ENCODE measurements at places on chromosomes 4 and X.

DNA sequence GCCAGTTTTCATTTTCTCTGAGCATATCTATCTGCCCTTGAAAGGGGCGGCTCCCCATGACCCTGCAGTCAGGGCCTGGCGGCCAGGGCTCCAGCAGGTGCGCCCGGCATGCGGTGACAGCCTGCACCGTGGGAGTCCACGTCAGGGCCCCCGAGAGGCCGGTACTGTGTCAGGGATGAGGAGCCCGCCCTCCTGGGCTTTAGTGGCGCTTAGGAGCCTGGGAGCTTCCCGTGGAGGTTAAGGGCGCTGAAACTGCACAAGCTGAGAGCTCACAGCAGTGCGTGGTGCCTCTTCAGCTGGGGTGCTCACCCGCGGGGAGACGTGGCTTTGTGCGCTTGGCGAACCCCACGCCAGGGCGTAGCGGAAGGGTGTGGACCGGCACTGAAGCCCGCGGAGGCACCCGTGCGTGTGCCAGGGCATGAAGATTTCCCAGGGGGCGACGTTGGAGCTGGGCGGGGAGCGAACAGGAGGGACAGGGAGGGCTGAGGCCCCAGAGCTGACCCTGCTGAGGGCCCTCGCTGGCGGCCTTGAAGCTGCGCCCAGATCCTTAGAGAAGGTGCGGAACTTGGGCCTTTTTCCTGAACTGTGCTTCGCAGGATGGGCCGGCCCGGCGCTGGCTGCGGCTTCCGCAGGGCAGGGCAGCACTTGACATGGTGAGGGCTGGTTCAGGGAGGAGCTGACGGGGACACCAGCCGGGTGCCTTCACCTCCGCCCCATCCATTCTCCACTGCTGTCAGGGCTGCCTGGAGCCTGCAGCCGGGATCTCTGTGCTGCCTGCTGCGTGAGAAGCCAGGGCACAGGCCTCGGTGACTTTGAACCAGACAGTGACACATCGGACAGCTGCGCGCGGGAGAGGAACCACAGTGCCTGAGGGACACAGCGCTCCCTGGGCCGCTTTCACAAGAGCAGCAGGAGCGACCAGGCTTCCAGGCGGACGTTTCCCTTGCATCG is 32.9 kb downstream of the HTT-AS start:
- DNase-seq: no peak

DNA sequence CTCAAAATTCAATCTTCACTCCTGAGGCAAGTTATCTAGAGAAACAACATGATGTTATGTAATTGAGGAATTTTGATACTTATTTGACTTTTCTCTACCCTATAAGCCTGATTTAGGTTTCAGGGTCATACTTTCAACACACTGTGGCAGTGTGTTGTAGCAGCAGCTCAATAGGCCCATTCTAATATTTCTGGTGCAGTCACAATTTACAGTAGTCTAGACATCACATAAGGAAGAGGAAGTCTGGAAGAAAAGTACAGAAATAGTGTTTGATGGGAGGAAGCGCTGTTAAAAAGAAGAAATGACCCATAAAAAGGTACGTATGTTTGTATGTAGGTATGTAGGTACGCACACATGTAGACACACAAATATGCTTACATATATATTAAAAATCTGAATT is 194.3 kb downstream of the ARHGAP24 start:
- no peak for DNase-seq

DNA sequence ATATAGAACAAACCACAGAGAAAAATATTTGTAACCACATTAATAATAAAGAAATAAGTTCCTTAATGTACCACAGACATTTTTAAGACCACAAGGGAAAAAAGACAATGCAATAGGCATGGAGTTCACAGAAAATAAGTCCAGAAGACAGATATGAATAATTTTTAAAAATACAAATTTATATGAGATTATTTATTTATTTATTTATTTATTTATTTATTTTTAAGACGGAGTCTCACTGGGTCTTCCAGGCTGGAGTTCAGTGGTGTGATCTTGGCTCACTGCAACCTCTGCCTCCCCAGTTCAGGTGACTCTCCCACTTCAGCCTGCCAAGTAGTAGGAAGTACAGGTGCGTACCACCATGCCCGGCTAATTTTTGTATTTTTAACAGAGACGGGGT is 53.7 kb downstream of the THAP9 start:
- DNase-seq: no peak

DNA sequence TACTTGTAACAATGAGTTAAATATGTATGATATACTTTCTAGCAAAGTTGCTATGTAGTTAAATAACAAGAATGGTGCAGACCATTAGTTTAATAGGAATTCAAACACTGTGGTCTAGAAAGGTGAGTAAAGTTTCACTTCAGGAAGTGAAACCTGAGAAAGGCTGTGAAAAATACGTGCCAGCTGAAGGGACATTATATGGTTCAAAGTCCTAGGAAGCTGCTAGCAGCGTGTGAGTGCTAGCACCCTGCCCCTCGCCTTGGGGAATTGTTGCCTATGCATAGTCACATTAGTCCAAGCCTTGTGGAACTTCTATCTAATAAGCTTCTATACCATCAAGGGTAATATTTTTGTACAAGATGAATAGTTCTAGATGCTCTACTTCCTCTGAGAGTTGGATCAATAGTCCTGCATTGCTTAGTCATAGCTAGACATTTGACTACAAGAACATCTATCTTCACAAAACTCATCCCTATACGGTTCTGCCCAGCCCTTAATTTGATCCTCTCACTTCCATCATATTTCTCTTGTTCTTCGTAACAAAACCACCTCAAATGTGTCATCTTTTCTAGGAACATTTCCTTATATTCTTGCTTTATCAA is 45.8 kb upstream of the ARSJ start:
- no peak for DNase-seq

- DNase-seq: no peak
Measured at GRCh38 chrX:73851014-73852009, 288.3 kb downstream of the CHIC1 start.

- no peak for DNase-seq
Measured at GRCh38 chr4:89619206-89619962, 217.6 kb downstream of the SNCA start.

- DNase-seq: no peak
Measured at GRCh38 chrX:14362721-14363120, 166.6 kb upstream of the GLRA2 start.

DNA sequence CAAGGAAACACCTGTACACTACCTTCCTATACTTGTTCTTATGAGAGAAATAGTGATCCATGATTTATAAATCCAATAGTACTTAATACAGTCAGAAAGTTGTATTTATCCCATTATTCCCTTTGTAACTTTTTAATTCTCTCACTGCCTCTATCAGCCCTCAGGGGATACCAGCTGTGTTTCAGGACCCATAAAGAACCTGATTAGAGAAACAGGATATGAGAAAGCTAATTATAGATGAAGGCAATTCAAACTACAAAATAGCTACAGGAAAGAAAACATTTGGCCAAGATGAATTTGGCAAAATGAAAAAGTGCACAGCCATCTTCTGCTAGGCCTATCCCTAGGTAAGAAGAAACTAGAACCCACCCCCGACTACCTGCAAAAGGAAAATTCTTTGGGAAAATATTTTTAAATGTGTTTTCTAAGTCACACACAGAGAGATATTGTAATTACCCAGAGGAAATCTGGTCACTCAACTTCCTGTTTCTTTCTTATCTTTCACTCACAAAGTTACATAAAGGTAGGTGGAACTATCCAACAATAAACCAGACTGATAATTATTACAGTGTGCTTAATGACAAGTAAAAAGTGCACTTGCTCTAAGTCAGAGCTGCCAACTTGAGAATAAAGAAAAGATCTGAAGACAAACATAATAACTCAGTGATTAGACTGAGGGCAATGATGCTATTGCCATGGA is 836.5 kb upstream of the HTR2C start:
- no peak for DNase-seq

- DNase-seq: no peak
Measured at GRCh38 chr4:177532358-177532757, 90.1 kb upstream of the AGA start.

DNA sequence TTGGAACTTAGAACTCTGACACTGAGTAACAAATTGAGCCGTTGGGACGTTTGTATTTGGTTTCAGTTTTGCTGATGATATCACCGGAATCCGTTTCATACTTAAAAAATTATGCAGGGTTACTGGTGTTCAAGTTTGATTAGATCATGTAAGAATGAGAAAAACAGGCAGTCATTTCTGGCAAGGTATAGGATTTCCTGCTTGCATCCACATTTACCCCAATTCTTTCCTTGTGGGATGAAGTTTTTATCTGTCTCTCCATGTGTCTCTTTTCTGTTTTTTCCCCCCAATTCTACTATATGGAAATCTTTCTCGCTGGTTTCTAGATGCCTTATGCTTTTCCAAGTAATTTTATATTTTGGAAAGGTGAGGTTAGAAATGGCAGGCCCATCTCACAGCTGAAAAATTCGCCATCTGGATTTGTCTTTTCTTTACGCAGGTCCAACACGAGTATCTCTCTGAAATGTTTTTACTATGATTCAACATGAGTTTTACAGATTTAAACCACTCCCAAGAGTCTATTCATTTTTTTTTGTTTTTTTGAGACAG is 197.9 kb downstream of the SHOX start:
- no peak for DNase-seq
